ENCODE measurements at places on chromosomes 12 and 14.

DNA sequence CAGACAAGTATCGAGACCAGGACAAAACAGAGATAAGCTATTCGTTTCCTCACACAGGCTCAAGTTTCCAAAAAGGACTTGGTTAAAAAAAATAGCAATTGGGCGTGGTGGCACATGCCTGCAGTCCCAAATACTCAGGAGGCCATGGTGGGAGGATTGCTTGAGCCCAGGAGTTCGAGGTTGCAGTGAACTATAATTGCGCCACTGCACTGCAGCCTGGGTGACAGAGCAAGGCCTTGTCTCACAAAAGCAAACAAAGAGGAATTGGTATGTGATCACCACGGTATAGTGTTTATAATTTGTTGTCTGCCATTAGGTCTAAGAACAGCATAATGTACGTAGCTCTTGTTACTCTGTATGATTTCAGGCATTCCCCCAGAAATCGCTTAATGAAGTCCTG lies 175.3 kb downstream of the DERA start:
- DNase-seq = no peak

DNA sequence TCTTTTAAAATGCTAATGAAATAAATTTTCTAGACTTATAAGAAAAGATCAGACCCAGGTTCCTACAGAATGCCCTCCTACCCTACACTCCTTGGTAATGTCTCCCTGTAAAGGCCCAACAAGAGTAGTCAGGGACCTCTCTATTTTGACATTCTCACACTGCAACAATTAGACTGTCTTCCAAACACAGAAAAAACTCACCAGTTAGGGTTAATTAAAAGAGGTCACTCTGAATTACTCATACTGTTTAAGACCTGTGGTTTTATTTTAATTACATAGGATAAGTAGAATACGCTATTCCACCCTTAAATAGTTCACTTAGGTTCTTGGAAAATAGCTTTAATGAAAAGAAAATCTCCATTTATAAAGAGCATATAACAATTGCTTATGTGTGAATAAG lies 142.4 kb downstream of the ITPR2 start:
- DNase-seq = no peak

DNA sequence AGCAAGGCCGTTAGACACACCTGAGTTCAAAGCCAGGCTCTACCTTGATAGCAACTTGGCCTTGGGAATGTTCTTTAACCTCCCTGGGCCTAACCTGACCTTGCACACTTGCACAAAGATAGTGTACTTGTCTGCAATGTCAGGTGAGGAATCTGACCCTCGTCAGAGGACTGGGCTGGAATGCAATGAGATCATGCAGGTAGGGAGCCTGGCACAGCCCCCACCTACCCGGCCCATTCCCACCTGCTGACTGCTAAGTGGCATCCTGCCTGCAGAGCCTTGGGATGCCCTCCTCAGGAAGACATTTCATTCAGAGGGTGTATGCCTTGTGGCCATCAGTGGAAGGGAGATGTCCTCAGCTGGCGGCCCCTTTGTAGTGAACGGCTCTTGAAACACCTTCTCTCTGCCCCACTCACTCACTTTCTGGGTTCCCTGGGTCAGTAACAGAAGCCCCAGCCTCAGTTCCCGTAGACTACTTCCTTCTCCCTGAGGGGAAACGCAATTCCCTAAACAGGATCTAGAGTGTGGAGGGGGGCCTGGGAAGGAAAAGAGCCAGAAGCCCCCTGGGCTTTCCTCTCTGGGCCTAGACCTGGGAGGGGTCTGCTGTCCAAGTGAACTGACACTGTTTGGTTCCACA lies 68.0 kb upstream of the DICER1 start:
- DNase-seq = no peak

DNA sequence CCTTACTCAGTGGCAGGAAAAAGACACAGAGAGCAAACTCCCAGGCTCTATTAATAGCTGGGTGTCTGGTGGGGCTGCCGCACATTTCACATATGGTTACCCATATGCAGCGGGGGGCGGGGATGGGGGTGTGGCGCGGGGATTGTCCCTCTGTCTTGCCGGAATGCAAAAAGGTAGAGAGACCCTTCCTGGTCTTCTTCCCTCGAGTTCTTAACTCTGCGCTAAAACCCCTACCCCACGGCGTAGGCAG lies 1.7 kb downstream of the PRMT8 start:
- no peak for DNase-seq

GRCh38 chr12:53174881-53175491 lies 5.5 kb upstream of the ZNF740 start:
- DNase-seq = peak; percentile 47

DNA sequence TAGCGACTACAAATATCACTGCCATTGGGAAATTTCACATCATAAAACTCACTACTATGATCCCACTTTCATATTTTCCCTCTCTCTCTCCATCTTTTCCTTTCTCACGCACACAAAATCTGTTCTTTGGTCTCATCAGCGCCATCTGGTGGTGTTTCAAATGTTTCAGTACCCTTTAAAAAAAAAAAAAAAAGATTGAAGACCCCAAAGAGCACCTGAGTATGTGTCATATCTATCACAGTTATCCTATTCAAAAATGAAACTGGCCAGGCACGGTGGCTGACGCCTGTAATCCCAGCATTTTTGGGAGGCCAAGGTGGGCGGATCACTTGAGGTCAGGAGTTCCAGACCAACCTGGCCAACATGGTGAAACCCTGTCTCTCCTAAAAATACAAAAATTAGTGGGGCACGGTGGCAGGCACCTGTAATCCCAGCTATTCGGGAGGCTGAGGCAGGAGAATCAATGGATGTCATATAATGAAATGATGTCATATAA lies 72.4 kb downstream of the TTC9 start:
- peak; percentile 63 for DNase-seq

DNA sequence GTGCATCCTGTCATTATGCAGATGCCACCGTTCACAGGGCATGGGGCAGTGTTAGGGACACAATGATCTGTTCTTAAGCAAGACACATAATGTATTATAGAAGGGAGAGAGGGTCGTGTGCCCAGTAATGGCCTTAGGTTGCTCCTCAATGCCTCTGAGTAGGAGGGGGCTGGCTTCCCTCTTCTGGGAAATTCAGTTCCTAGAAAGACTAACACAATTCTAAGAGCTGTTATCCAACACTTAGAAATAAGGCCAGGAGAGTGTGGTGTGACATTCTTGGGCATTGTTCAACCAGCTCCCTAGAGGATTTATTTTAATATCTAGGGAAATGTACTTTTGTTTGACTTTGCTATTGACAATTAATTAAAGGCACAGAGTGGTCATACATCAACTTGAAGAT lies 118.5 kb downstream of the ADCK1 start:
- no peak for DNase-seq

Measured in fibroblast of upper back skin (primary cell).